HepG2 (cell line): ENCODE measurements at places on chromosomes 3 and 15.

DNA sequence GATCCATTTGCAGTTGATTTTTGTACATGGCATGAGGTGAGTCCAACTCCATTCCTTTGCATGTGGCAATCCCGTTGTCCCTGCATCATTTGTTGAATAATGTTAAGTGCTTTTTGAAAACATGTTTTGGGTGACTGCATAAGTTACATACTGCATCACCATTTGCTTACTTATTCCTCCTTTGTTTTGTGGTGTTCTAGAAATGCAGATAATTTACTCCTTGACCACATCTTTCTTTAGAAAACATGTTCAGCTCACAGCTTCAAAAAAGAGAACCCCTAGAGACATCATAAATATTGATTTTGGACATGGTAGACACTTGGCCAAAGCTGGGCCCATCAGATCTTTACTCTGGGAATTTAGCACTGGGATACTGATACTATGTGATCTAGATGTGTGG lies 135.3 kb upstream of the DAZL start:
- DNase-seq, result no peak

DNA sequence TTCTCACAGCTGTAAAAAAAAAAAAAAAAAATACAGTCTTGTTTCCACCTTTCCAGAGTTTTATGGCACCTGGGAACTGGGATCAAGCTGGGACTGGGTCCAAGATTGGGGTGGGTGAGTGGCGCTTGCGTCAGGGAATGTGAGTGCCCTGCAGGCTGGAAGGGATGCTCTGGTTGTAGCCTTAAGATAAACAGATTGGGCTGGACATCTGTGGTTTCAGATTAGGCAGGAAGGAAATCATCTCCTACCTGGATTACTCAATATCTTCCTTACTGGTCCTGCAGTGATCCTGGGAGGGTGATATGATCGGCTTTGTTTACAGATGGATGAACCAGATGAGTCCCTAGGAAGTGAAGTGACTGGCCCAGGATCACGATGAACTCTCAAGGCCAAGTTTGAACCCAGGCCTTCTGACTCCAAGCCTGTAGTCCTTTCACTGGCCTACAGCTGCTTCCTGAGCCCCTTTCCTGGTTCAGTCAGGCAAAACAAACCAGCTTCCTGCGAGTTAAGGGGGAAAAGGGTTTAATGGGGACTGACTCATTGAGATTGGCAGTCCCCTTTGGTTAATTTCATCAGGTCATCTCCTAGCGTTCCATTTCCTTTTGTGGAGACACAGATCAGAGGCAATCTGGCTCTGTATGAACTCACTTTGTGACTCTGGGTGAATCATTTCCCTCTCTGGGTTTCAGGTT lies 179.8 kb downstream of the THSD4 start:
- DNase-seq, result peak; percentile 12

DNA sequence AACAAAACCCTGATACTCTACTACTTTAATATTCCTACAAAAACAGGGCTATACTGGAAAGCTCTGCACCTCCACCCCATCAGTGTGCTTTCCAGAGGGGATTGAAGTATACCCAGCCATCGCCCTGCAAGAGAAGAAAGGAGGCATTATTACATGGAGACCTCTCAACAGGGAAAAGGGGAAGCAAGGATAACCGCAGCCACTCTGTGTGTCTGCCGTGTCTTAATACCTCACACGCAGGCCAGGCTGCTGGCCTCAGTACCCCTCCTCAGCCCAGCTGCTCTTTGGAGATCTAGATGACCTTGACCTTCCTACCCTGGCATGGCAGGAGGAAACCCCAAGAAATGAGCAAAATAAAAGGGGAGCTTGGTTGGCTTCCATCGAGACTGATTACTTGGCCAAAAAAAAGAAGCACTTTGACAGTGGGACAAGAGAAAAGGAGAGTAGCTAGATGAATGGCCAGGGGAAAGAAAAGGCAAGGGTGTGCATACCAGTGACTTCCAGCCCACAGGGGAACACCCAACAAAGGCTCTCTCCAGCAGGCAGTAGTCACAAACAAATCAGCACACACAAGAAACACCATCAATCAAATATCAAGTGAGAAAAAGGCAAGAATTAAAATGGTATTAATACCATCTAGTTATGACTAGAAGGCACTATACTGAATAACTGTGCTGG lies 129.4 kb downstream of the STT3B start:
- DNase-seq, result no peak

- no peak for DNase-seq
These were observed 5.0 kb upstream of the CAND2 start for GRCh38 chr3:12791430-12791829.

DNA sequence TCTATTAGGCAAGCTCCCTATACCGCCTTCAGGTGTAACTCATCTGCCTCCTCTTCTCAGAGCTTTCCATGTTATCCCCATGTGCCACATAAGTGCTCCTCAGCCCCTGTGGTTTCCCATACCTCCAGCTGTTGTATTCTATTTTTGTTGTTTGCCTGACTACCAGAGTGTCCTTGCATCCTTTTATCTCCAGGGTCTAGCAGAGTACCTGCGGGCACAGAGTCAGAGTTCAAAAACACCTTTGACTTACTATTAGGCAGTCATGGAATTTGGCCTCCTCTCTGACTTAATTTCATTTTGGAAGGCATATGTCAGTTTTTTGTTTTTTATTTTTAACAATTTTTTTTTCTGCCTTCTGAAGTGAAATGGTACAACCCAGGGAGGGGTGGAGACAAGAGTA lies 7.1 kb downstream of the GPR87 start:
- DNase-seq, result no peak

GRCh38 chr3:32106929-32107362 lies 526 bp downstream of the GPD1L start:
- DNase-seq, result no peak

DNA sequence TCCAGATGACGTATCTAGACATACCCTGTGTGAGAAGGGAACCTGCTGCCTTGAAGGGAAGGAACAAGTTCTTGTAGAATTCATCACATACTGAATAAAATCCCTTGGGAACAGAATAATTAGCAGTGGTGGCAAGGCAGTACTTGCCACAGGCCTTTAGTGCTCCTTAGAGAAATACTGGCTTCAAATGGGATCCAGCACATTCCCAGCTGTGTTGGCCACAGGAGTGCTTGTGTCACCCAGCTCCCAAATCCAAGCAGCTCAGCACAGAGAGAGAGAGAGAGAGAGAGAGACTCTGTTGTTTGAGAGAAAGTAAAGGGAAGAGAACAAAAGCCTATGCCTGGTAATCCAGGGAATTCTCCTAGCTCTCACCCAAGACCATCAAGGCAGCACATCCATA lies 969.0 kb upstream of the ALCAM start:
- DNase-seq, result no peak

GRCh38 chr3:76941376-76941775 lies 98.5 kb upstream of the ROBO2 start:
- no peak for DNase-seq

DNA sequence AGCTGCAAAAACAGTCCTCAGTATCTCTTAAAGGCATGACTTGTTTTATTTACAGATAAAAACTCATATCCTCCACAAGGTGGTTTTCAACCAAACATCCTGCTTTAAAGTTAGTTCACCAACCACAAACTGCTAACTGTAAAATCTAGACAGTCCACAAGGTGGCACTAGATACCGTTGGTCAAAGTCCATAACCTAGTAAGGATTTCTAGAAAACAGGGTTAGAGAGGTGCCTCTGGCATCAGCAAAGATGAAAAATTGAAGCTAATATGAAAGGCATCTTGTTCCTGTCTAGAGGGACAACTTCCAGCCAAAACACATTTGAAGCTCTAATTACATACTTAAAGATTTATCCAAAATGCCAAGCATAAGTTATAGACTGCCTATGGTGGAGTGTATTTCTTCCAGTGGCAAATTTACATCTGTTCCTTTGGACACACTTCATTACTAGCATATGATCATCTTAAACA lies 56.0 kb downstream of the ZMAT3 start:
- DNase-seq, result peak; percentile 81

GRCh38 chr15:41125931-41126642 lies 10.0 kb upstream of the INO80 start:
- peak; percentile 31 for DNase-seq

DNA sequence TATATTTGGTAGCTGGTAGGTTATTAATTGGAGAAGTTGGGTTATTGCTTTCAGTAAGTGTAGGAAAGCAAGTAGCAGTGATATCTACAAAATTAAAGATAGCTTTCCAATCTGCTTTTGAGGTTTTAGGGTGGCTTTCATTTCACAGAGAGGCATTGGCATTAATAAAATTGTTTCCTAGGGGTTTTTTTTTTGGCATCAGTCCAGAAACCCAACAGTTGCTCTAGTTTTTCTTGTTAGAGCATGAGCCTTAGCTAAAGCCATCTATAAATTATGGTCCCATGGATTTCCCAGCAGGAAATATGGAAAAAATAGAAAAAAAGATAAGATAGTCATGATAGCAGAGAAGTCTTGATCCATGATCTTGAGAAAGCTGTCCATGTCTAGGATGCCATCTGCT lies 3.0 kb upstream of the B4GALT4 start:
- no peak for DNase-seq

DNA sequence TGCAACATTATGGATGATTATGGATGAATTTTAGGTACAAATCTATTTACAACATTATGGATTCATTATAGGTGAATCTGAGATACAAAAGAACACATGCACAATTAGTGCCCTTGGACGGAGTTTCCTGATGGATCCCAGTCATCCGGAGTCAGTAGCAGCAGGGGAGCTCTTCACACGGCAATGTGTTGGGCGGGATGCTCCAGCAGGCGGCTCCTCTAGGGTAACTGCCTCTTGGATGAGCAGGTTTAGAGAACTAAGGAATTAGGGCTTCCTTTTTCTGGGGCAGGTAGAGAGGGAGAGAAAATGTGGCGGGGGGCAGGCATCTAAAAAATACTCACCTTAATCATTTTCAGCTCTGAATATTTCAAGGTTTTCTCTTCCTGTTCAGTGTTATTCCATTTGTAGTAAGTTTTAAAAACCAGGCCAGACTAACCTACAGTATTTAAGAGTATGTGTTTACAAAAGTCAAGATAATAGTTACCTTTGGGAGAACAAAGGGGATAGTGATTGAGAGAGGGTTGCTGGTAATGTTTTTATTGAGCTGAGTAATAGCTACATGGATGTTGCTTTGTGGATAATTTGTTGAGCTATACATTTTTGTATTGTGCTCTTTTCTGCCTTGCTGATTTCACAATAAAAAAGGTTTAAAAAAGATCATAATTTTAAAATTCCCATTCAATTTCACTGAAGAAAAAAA lies 27.4 kb upstream of the GOLM2 start:
- DNase-seq, result peak; percentile 19

DNA sequence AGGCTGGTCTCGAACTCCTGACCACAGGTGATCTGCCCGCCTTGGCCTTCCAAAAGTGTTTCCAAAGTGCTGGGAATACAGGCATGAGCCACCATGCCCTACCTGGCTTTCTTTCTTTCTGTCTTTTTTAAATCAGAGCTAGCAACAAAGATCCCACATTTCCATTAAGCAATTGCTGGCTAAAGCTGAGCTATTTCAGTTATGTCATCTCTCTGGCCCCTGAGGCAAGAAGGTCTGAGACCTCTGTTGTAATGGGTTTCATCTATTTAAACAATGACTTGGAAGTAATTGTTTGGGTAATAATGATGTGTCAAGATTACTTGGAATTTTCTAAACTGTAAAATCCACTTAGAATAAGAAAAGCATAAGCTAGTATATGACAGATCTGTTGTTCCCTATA lies 30.2 kb upstream of the CRBN start:
- no peak for DNase-seq

DNA sequence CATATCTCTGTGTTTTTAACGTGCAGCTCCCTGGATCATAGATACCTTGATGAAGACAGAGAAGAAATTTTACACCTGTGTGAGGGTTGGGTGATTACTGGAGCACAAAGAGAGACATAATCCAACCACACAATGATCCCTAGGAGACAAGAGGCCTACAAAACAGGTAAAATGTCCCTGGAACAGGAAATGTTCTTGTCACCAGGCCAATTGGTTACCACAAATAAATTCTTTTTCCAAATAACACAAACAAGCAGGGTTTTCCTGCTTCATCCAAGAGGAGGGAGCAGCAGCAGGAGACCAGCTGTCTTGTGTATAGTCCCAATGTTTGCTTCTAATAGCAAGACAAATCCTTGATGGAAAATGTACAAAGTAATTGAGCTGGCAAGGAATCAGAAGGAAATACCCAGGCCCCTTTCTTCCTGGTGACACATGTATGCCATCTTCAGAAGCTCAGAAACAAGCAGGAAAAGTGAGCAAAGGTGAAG lies 1.4 kb downstream of the MGLL start:
- DNase-seq, result no peak

DNA sequence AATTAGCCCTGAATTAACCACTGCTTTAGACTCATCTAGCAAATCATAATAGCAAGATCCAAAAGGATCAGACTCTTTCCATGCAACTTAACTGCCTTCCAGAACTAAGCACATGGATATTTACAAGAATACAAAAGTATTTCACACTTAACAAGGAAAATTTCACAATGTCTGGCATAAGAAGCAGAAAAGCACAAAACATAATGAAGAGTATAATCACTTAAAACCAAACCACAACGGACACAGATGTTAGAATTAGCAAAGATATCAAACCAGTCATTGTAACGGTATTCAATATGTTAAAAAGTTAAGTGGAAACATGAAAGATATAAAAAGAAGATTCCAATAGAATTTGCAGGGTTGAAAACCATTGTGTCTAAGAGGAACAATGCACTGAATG lies 51.5 kb upstream of the COL6A6 start:
- DNase-seq, result no peak

DNA sequence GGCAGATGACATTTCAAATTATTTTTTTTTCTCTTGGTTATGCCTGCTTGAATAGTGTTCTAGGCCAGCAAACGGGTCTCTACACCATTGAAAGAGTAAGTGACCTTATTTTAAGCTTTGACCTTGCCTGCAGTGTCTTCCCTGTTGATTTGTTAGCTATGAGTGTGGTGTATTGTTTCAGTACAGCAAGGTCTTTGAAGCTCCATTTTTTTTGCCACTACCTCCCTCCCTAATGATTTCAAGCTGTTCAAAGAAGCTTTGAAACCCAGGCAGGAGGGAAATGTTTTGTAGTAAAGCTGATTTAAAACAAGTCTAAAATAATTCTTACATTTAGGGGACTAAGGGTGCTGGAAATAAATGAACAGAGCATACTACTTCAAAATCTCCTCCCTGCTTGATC lies 1249.8 kb downstream of the ROBO1 start:
- DNase-seq, result no peak
